NCI-H1105 treated with DMSO at 0.1 percent for 48 hours (cell line): ENCODE measurements at places on chromosomes 7 and 10.

GRCh38 chr10:110666673-110667072 lies 22.5 kb downstream of the RBM20 start:
- no peak for DNase-seq

GRCh38 chr10:64708884-64709681 lies 1187.9 kb downstream of the REEP3 start:
- no peak for DNase-seq

GRCh38 chr10:95125582-95125981 lies 56.3 kb upstream of the CYP2C8 start:
- DNase-seq, result no peak

GRCh38 chr10:113540845-113541548 lies 11.9 kb upstream of the HABP2 start:
- no peak for DNase-seq

- no peak for DNase-seq
Observed at GRCh38 chr7:126608339-126608776, 644.4 kb downstream of the GRM8 start.

DNA sequence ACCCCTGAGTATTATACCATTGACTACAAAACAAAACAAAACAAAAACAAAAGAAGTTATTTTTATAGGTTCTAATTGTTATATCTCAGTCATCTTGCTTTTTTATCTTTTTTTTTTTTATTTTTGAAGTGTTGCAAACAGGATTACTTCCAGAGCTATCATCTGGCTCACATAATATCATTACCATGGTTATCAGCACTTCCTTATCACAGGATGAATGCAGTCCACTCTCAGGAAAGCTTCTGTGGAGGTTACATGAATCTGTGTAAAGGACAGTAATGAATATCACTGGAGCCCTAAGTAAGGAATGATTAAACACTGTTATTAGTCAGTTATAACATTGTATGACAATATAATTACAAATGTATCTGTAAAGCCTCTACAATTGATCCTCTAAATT lies 451.5 kb downstream of the PLXDC2 start:
- no peak for DNase-seq

GRCh38 chr10:34088208-34088794 lies 726.8 kb downstream of the PARD3 start:
- DNase-seq, result no peak

GRCh38 chr7:48611993-48612392 lies 312.4 kb upstream of the CDC14C start:
- DNase-seq, result no peak

- DNase-seq, result no peak
Observed at GRCh38 chr10:59909815-59910214, 3.5 kb upstream of the CCDC6 start.

GRCh38 chr10:89861199-89861573 lies 159.8 kb downstream of the KIF20B start:
- DNase-seq, result no peak

GRCh38 chr7:30330134-30331111 lies 46.0 kb downstream of the ZNRF2 start:
- no peak for DNase-seq

DNA sequence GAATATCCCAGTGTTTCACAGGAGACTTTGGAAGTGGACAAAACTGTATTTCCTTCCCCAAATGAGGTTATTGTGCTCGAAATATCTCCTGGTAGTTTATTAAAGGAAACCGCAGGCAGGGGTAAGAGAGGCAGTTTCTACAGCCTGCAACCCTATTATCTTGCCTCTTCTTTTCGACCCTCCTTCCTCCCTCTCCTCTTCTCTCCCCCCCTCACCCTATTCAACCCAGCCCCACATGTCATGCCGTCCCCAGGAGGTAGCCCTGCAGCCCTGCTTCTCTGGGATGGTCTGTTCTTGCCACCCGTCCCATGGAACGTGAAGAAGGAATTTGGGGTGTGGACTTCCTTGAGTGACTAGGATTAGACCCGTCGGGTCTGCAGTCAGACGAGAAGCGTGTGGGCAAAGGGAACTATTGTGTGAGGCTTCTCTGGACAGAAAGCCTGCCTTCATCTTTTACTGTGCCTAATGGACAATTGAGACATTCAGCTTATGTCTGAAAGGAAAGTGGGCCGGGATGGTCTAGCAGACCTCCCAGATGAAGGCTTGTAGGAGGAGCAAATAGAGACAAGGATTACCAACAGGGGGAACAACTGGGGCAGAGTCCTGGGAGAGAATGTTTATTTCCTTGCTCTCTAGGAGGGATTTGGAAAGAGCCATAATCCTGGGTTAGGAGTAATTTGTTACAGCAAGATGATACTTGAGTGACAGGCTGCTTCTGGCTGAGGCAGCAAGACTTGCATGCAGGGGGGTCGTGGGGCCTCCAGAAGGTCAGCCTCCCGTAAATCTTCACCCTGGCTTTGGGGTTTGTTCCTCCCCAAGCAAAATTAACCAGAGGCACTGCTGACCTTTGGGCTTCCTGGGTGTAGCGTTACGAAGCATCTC lies 77.8 kb downstream of the TCF7L2 start:
- no peak for DNase-seq

GRCh38 chr10:48509974-48510692 lies 94.7 kb downstream of the ARHGAP22 start:
- no peak for DNase-seq

DNA sequence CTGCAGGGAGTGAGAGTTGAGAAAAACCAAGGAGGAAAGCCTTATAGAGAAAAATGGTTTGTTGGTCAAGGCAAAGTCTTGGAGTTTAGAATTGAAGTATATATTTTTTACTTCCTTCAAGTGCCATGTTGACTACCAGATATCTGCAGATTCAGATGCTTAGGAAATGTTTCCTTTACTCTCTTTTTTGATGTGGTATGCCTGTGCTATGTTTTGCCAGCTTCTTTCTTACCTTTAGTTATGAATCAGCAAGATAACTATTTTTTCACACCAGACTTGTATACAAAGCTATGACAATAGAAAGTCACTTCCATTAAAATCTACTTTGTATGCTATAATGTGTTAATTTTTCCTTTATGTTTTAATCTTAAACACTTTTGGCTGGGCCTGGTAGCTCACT lies 3.6 kb downstream of the R3HCC1L start:
- DNase-seq, result no peak

DNA sequence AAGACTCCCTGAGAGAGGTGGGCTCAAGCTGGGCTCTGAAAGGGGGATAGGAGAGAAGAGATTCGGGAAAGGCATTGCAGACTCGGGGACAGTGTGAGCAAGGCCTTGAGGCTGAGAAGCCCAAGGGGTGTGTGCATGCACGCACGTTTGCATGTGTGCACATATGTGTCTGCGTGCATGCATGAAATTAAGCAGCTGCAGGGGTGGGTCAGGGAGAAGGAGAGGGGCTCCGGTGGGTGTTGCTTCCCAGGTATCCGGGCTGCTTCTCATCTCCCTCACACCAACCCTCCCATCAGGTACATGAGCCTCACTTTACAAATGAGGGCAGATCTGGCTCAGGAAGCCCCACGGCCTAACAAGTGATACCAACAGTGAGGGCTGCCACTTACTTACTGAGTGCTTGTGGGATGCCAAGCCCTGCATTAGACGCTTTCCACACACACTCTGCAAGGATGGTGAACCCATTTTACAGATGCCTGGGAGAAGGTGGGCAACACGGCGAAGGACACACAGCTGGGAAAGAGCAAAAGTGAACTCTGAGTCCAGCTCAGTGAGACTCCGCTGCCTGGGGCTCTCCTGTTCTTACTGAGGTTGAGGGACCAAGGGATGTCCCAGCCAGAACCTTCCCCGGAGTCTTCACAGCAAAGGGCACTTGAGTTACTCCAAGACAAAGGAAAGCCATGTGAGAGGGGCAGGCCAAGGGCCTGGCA lies 26.4 kb downstream of the ZCCHC24 start:
- DNase-seq, result no peak

GRCh38 chr10:13399236-13399635 lies 51.1 kb upstream of the SEPHS1 start:
- DNase-seq, result no peak

DNA sequence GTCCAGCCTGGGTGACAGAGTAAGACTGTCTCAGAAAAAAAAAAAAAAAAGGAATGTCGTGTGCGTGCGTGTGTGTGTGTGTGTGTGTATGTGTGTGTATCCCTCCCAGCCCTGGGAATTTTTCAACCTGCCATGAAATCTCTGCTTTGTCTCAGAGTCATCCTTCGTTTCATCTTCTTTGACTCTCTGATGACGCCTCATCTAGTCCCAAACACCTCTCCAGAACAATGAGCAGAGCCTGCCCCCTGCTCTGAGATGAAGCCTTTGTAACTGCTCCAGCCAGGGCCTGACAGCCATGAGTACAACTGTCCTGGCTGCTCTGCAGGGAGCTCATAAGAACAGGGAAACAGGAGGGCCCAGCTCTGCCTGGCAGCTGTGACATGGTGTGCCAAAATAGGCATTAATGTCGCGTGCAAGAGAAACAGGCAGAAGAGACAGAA lies 149.5 kb downstream of the FAM107B start:
- DNase-seq, result no peak

DNA sequence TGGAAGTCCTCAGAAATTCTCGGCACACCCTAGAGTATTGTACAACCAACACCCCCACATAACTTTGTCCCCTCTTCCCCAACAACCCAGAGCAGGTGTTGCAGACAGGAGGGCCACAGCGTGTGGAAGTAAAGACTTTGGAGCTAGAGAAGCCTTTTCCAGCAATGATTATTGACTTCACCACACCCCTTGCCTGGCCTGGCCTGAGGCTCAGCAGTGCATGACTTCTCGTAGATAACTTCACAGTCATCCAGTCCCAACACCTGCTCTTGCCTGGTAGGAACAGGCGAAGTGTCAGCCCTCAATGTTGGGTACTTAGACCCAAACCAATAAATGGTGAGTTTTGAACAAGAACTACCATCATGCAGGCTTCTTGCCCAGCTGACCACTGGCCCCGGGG lies 36.7 kb downstream of the GOT1 start:
- DNase-seq, result no peak

DNA sequence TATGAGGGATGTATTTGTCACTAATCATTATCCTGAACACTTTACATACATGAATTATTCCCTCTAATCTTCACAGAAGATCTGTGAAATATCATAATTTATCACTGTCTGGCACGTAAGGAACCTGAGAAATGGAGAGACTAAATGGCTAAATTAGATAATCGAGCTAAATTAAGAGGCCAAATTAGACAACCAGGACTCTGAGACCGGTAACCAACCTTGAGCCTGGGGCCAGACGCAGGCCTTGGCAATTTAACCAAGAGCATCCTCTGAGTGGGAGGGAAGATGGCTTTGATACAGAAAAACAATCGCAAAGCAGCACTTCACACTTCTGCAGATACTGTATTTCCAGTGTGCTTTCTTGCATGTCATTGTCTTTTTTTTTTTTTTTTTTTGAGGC lies 21.4 kb downstream of the SVOPL start:
- no peak for DNase-seq

- no peak for DNase-seq
Observed at GRCh38 chr10:52768001-52768532, 4.5 kb downstream of the MBL2 start.

DNA sequence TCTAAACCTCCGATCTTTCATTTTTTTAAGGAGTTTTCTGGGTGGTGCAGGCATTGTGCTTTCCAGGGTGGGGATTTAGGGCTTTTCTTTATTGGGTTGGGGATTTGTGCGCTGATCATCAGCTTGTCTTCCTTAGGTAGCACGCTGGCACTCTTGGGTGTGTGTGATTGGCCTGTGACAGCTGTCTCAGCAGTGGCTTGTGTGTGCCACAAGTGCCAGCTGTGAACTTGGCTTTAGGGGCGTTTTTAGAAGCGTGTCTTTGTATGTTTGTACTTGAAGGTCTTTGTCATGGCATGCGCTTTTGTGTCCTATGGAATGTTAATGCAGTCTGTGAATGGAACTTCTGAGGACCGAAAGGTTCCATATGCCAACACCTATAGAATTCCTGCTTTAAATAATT lies 788 bp downstream of the AKAP9 start:
- peak; percentile 64 for DNase-seq

GRCh38 chr7:127968547-127968946 lies 62.7 kb downstream of the LRRC4 start:
- DNase-seq, result no peak

- no peak for DNase-seq
Observed at GRCh38 chr10:100826661-100826982, 81.2 kb downstream of the PAX2 start.

GRCh38 chr7:66283003-66283920 lies 78.1 kb downstream of the TPST1 start:
- DNase-seq, result no peak

DNA sequence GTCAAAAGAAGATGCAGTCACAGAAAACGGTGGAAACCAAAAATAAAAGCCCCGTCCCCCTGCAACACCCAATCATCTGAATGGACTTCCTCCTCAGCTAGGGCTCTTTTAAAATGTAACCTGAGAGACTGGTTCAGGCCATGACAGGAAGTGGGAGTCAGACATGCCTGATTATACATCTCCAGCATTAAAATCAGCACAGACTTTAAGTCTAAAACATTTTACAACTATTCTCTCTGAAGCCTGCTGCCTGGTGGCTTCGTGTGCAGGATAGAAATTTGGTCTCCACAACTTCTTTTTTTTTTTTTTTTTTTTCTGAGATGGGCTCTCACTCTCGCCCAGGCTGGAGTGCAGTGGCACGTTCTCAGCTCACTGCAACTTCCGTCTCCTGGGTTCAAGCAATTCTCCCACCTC lies 30.3 kb downstream of the HACD1 start:
- DNase-seq, result no peak

DNA sequence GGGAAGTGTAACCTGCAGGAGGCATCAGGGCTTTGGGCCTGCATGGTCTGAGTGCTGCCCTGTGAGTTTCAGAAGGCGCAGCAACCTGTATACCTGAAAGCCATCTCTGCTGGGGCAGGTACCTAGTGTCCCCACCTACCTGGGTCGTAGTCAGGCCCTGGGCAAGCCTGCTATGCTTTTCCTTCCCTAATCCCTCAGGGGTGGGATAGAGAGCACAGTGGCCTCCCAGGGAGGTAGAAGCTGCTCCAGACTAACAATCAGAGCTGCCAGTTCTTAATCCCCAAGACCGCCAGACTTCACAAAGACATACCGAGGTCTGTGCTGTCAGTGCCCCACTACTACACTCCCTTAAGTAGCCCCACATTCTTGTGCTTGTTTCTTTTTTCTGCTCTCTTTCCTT lies 52.0 kb downstream of the PTEN start:
- no peak for DNase-seq

DNA sequence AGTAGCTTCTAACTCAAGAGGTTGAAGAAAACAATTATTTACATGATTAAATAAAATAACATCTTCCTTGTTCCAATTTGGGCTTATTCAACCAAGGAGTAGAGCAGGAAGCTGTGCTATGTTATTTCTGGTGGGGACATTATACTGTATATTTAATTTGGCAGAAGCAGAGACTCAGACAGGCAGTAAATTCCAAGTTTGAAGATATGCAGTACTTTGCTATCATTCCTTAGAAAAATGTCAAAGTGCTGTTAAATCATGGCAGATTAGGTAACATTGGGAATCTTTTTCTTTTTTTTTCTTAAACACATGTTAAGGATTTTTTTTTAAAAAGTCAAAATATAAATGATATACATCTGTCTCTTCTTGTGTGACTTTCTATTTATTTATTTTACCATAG lies 190.1 kb downstream of the SUGCT start:
- no peak for DNase-seq

DNA sequence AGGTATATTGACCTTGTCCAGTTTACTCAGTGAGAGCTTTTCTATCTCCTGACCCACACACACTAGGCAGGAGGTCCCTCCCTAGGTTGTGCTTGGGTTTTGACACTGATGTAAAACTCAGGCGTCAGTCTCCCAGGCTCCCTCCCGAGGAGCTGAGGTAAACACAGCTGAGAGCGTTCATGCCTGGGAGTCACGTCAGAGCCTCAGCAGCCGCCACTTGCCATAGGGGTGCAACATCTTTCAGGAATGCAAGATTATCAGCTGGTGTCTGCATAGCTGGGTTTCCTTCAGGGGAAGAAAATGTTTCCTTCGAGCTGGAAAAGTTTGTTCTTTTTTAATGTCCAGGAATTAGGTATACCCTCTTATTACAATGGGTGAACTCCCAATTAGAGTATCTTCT lies 70.6 kb downstream of the FGFR2 start:
- DNase-seq, result peak; percentile 13
